ENCODE measurements at places on chromosomes 1 and 21. TPM values are rescaled to one million over a fixed set of nuclear protein-coding genes. Genes with fewer than 3 reads are reported as not detected.

DNA sequence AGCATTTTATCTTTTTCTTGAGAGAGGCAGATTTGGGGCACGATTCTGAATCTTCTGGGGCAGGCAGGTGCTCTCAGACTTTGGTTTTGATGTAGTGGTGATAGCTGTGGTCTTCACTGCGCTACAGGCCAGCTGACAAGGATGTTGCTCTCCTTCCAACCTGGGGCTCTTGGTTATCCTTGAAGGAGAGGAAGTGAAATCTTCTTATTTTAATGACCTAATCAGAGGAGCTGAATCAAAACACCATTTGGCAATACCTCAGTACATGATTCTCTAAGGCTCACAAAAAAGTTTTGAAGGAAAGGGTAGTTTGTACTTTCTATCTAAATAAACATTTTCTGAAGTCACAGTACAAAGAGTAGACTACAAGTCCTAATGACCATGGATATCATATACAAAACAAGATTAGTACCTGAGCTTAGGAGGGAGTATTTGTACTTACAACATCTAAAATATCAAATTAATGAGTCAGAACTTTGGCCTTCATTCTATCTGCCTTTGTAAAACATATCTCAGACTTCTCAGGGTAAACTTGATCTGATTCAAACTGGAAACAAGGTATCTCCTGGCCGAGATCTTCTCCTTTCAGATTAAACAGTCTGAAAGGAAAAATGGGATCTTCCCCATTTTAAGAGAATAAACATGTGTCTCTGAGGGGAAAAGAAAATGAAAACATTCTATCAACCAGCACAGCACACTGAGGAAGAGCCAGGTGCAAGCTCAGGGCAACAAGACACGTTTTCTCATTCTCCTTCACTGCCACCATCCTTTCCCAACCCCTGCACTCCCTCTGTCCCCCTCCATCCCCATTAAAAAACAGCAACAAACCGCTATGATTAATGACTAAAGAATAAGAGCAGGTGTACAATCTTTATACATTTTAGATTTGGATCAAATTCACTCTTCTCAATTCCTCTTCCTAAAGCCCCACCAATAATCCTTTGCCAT is 69.2 kb downstream of the SH3GLB1 start:
- DNase-seq: no peak
- H3K4me3 ChIP-seq: no peak overlapping the region
- H3K27me3 ChIP-seq: no peaks in the 10 kb centered on the region
- H3K36me3 ChIP-seq: no peaks in the 10 kb centered on the region

ADGRL2 gene
- not detected for polyA plus RNA-seq

SEMA6C gene
- polyA plus RNA-seq: 0.54 TPM

DNA sequence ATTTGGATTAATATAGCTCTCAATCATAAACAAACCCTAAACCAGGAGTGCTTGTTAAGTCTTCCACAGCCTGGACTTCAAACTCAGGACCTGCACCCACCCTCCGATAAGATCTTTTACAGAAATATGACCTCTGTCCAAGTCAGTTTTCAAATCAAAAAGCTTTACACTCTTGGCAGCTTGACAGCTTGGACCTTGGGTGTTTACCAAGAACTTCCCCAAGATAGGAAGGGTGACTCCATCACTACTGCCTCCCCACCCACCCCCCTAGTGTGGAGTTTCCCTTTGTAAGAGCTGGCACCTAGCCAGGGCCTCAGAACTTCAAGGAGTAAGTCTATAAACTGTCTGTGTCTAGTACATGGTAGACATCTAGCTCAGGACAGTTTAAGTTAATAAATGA is 9.6 kb downstream of the BCAR3 start:
- H3K36me3 ChIP-seq: no peaks in the 10 kb centered on the region
- H3K4me1 ChIP-seq: no peaks in the 10 kb centered on the region
- H3K27me3 ChIP-seq: no peaks in the 10 kb centered on the region
- DNase-seq: no peak
- H3K27ac ChIP-seq: no peak overlapping the region

CCDC181 gene
- not detected for polyA plus RNA-seq

FAM72C gene
- polyA plus RNA-seq: not detected
